ENCODE measurements at places on chromosomes 7 and 10.

- DNase-seq: no peak
Observed at GRCh38 chr10:75212343-75212742, 1.7 kb downstream of the VDAC2 start.

GRCh38 chr10:59965899-59966650, 59.7 kb upstream of the CCDC6 start:
- peak; percentile 75 for DNase-seq

DNA sequence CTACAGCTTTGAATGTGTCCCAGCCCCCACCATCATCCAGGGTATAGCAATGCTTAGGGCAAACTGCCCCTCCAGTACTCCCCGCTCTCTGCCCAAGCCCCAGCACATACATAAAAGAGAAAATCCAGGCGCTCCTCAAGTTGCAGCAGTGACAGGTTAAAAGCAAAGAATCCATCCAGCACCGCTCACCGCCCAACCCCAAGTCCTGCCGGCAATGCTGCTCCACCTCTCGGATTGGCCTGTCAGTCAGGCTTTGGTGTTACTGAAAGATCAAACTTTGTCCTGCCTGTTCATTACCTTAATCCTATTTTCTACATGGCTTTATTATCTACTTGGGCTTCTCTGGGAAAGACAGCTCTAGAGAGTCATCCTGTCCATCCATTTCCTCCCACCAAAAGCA, 31.9 kb downstream of the DPCD start:
- DNase-seq: no peak

DNA sequence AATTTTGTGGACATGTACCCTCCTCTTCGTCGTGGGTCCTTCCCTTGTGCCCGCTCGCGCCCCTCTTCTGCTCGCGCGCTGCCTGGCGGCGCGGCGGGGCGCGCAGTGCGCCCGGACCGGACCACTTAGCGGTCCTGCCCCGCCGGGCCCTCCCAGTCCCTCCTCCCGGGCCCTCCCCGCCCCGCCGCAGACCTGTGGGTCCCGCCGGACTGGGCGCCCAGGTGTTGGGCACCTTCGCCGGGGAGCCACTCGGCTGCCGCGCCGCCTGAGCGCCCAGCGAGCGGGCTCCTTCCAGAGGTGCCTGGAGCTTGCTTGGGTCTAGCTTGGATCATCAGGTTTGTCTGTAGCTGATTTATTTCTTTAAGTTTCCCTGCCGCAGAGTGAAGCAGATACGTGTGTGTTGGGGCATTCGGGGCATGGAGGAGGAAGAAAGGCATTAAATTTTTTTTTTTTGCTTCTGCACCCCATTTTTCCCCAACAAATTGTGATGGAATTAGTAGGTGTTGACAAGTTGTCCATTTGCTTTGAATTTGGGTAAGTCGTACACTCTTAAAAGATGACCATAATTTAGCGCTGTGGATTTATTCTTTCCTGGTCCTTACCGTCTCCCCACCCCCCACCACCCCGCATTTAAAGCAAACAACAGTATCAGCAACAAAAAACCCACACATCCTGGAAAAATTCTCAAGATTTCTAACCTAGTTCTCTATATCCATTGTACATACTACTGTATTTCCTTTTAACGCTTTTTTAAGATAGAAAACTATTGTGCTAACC, 905 bp downstream of the C1GALT1 start:
- peak; percentile 84 for DNase-seq

Data from DMS53 (cell line).